HTR-8/SVneo (cell line): ENCODE measurements at places on chromosomes 3 and 15.

DNA sequence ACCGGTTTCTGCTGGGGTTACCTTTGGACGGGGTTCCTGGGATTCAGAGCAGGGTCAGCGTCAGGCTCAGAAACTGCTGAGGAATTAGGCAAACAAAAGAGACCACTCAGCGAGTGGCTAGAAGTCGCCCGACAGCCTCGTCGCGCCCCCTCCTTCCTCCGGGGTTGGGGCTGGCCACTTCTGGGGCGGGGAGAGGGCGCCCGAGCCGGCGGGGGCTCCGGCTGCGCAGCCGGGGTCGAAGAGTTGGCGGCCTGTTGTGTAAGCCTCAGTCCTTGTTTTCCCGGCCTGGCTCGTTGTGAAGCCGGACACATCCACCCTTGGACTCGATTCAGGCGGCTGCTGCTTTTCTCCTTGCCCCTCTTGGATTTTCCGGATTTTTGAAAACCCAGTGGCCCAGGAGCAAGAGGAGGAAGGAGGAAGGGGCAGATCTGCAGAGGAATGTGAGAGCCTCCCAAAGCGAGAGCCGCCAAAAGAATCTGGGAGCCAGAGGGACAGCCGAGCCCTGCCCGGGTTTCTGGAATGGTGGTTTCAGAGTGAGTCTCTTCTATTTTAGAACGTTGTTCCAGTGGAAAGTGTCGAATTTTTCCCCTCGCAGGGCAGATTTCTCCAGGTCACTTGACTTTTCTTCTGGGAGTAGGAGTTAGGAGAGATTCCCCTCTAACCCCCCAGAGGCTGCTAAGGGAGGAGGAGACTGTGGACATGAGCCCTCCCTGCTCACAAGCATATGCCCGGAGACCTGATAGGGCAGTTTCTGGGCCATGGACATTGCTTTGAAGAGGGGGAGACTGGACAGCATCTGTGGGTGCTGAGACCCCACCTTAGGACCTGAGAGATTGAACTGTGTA lies 666 bp downstream of the SNX33 start:
- no peak for DNase-seq

DNA sequence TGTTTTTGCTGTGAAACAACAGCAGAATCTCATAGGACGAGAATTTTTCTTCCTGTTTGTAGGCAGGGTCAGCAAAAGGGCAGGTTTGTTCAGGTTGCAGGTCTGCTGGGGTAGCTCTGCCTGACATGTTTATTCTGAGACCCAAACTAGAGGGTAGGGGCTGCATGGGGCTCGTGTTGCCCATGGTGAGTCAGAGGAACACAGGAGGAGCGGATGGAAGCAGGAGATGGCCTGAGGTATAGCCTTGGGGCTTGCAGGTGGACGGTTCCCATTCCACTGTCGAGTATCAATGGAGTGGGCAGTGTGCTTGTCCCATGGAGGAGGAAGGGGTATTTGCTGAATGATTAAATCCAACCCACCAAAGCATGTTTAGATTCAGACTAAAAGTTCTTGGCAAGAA lies 138.9 kb downstream of the APBA2 start:
- no peak for DNase-seq

DNA sequence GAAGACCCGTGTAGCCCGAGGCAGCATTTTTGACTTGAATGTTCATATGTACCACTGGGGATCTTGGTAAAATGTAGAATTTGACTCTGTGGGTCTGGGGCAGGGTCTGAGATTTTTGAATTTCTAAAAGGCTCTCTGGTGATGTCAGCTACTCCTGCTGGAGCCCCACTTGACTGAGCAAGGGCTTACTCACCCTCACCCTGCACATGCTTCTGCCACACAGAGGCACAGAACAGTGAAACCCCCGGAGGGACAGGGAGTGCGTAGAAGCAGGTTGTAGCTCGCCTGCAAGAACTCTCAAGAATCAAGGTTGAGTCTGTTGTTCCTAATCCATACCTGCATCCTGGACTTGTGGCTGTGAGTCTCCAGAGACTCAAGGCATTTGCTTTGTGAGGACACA lies 41.1 kb downstream of the SLCO3A1 start:
- DNase-seq, result no peak

- DNase-seq, result no peak
Measured at GRCh38 chr3:94716326-94717018, 653.6 kb downstream of the NSUN3 start.

- DNase-seq, result no peak
Measured at GRCh38 chr3:139827833-139828232, 107.2 kb upstream of the CLSTN2 start.

- DNase-seq, result peak; percentile 29
Measured at GRCh38 chr3:98730338-98730737, 32.8 kb upstream of the ST3GAL6 start.

DNA sequence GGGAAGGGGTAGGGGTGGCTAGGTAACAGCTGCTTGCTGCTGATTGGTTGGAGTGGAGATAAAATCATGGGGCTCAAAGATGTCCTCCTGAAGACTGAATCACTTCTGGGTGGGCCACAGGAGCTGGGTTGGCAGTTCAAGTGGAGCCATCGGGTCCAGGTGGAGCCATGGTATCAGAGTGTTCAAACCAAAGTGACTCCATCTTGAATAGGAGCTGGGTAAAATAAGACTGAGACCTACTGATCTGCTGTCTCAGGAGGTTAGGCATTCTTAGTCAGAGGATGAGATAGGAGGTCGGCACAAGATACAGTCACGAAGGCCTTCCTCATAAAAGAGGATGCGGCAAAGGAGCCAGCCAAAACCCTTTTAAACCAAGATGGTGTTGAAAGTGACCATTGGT lies 96.5 kb downstream of the RTP4 start:
- DNase-seq, result no peak

- no peak for DNase-seq
Measured at GRCh38 chr3:43695863-43696262, 5.1 kb downstream of the ABHD5 start.

DNA sequence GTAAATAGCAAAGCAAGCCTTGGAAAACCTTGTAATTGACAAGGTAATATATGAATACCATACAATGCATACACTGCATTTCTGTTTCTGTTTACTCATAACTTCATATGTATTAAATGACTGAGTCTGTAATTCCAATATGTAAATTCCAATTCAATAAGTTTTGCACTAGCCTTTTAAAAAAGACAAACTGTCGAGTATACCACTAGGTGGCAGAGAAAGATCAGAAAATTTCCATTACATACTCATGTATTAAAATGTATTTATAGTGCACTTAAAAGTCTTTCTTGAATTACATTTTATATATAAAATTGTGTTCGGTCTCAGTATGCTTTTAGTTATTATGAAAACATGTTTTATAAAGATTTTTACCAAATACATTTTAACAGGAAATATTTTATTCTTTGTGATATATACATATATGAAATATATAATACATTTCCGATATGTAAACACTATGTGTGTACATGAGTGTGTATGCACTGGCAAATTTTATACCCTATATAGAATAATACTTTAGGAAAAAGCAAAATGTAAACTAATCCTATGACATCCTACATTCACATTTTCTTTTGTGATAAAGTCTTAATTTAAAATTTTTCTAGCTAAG lies 216.8 kb downstream of the VGLL3 start:
- DNase-seq, result peak; percentile 5

DNA sequence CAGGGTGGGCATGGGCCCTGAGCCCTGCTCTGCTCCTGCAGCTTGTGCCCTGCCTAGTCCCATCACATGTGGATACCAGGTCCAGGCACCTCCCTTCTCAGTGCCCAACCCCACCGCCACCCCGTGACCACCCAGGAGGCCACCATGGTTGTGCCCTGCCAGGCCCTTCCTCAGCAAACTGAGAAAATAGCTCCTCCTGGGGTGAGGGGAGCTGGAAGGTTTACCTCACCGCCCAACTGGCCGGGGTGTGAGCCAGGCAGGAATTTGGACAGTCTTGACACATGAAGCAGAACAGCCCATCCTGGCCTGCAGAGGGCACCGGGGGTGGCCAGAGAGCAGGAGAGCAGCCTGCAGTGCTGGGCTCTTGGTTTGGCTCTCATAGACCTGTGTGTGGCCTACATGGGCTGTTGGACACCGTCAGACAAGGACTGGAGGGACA lies 11.4 kb upstream of the C3orf22 start:
- DNase-seq, result no peak

GRCh38 chr3:133038731-133039375 lies 662 bp downstream of the TMEM108 start:
- DNase-seq, result no peak

DNA sequence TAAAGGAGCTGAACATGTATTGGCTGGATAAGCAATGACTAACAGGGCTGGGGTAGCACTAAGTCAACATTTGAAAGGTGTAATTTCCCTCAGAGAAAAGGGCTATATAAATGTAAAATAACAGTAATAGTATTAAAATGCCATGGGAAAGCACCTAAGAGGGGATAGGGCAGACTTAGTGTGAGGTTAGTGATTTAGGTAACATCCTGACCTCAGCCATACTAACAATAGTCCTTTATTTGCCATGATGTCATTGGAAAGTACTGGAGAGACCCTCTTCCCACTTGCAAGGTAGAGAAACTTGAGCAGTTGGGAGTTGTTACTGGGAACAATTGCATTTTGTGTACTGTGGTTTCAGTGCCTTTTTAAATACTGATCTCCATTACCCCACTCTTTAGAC lies 103.4 kb downstream of the LSAMP start:
- no peak for DNase-seq

- DNase-seq, result no peak
Measured at GRCh38 chr15:51780636-51781035, 29.2 kb downstream of the TMOD2 start.

DNA sequence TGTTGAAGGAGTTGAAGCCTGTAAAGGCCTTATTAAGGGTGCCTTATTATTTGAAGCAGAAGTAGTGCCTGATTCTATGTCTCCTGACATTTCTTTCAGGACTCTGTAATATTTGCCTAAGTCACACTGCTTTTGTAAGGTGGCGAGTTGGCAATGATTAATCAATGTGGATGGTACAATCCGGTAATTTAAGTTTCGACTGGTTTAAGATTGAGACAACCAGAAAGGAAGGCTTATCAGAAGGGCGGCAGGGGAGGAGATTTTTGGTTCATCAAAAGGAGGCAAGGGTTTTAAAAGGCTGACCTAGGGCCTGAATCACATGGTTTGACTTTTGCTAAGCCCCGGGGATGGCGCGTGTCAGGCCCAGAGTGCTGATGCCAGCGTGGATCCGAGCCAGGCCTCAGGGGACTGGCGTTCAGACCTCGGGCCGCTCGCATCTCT lies 830 bp upstream of the RNF13 start:
- DNase-seq, result no peak

DNA sequence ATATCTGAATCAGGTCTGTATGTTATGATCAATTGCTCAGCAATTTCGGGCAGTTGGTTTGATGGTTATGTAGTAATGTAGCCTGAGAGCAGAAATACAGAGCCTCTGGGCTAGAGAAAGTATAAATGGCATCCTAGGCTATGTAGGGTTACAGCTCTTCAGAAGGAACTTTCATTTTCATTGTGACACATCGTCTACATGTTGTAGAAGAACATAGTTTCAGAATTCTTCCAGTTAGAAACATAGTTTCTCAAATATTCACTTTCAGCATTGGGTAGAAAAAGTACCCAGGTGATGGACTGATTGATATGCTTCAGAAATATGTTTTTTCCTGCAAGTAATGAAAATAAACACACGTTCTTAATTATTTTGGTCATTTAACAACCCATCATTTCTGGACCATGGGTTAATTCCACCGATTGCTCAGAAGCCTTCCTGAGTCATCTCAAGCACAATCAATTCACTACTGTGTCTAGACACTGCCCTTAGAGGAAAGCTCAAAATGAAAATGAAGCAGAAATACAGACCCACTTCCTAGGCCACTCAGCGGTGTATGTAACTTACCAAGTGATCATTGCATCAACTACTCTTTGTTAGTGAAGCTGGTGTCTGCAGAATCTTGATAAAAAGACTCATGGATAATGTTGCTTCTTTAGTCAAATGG lies 88.8 kb upstream of the TSEN2 start:
- DNase-seq, result no peak
